Retina (tissue), 1 donor: ENCODE measurements at places on chromosomes 11 and 22.

DNA sequence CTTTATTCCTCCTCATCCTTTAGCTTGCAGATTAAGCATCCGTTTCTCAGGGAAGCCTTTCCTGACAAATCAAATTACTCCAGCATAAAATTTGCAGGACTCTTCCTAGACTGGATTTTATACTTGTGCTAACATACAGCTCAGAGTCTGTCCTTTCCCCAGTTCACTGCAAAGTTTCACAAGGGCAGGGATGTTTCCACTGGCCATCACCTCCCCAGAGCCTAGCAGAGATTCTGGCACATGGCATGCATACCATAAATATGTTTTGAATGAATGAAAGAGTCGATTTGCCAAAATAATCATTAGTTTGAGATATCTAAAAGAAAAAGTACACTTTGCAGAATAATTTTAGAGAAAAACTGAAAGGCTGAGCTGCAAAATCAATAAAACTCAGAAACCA is 10.6 kb downstream of the MSANTD4 start:
- no peak for DNase-seq

GRCh38 chr11:86418106-86418505 is 43.4 kb downstream of the CCDC81 start:
- DNase-seq: no peak

GRCh38 chr11:81986556-81987161 is 747.0 kb downstream of the FAM181B start:
- no peak for DNase-seq

DNA sequence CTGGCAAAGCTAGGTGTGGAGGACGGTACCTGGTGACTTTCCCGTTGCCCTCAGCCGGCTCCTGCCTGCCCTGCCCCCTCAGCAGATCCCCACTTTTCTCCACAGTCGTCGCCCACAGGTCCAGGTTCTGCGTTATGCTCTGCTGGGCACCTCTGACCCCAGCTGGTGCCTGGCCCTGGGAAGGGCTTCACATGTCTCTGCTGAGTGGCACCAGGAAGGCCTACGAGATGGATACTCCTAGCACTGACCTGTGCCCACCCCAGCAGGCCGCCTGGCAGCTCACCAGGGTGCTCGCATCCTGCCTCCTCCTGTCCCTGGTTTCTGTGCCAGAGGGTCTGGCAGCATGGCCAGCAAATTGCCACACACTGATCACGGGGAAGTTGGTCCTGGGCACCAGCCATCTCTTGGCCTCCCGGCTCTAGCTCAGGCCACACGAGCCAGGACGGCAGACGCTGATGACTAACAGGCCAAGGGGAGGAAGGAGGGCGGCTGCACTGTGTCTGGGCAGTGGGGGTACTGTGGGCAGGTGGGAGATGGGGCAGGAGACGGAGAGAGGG is 13.8 kb downstream of the CARS1 start:
- no peak for DNase-seq

DNA sequence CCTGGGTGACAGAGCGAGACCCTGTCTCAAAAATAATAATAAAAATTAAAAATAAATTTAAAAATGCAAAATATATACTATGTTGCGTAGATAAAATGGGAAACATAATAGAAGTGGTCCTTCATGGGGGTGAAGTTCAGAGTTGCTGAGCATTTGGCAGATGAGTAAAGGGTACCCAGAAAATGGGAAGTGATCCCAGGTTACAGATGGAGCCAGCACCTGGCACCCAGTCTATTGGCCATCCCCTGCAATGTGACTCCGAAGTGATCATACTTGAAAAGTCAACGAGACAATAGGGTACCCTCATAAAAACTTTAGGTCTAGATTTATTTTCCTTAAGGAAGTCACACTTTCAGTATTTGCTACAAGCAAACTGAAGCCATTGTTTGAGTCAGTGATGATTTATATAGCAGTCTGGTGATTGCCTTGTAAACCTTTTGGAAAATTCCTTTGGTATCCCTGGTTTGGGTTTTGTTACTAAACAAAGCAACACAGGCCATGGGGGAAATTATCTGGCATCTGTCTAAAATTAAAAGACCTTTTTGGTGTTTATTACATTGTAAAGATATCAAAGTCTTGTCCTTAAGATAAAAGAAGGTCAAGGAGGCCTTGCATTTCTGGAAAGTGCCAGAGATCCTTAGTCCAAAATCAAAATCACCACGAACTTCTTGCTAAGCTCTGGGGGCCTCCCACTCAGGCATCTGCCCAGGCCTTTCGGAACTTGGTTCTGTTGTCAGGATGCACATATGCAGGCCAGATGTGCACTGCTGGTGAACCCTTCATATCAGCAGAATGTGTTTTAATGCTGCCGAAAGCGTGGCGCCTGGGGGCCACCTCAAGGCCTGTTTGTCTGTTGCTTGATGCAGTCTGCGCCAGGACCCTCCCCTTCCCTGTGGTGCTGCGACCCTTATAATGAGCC is 4.3 kb downstream of the SMARCB1 start:
- DNase-seq: no peak

- DNase-seq: no peak
Measured at GRCh38 chr22:25392584-25392983, 171.9 kb upstream of the GRK3 start.

DNA sequence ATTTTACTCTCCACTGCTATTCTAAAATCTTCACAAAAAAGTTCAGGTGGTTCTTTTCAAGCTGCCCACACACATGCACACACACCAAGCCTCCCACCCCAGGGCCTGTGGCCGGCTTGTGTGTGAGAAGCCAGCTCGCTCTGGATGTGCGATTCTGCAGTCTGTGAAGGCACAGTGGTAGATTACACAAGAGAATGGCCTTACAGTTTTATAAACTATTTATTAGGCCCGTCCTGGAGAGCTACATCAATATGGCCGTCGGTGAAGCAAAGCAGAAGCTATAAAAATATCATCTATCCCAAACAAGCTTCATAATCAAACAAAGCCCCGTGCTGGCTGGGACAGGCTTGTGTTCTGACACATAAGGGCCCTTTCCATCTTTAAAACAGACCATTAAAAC is 240.5 kb downstream of the OPCML start:
- no peak for DNase-seq
